Stimulated activated CD8-positive, alpha-beta memory T cell treated with anti-CD3 and anti-CD28 coated beads, Interleukin-4, amount 100 ng/mL, for 4 hours (primary cell): ENCODE measurements at places on chromosomes 2 and 18.

DNA sequence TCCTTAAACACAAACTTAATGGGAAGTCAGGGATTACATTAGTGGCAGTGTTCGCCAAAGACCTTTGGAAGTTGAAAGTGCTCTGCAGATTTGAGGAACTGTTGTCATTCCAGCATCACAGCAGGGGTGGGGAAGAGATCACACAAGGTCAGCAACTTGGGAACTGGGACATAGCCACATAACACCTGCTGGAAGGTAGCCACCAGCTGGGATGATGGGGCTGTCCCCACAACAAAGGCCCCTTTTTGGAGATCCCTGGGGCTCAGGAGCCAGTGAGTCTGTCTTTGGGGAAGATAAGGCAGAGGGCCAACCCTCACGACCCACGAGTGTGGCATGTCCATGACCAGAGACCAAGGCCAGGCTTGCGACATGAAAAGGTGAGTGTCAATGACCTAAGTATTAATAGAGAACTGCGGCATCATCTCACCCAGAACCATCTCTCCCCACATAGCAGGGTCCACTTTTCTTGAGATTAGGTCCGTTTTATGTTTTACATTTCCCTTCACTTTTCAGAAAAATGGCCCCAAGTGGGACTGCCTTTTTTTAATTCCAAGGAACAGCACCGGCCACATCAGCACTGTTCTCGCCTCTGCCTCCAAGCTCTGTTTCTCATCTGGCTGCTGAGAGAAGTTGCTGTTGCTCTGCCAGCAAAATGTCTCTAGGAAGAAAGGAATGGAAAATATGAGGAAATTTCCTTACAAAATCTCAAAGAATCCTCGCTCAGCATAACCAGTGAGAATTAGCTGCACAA, 106.9 kb downstream of the GFPT1 start:
- no peak for DNase-seq

GRCh38 chr2:100759901-100760300, 60.0 kb upstream of the NPAS2 start:
- DNase-seq, result no peak

- no peak for DNase-seq
Measured at GRCh38 chr2:152657043-152657442, 60.2 kb downstream of the PRPF40A start.

DNA sequence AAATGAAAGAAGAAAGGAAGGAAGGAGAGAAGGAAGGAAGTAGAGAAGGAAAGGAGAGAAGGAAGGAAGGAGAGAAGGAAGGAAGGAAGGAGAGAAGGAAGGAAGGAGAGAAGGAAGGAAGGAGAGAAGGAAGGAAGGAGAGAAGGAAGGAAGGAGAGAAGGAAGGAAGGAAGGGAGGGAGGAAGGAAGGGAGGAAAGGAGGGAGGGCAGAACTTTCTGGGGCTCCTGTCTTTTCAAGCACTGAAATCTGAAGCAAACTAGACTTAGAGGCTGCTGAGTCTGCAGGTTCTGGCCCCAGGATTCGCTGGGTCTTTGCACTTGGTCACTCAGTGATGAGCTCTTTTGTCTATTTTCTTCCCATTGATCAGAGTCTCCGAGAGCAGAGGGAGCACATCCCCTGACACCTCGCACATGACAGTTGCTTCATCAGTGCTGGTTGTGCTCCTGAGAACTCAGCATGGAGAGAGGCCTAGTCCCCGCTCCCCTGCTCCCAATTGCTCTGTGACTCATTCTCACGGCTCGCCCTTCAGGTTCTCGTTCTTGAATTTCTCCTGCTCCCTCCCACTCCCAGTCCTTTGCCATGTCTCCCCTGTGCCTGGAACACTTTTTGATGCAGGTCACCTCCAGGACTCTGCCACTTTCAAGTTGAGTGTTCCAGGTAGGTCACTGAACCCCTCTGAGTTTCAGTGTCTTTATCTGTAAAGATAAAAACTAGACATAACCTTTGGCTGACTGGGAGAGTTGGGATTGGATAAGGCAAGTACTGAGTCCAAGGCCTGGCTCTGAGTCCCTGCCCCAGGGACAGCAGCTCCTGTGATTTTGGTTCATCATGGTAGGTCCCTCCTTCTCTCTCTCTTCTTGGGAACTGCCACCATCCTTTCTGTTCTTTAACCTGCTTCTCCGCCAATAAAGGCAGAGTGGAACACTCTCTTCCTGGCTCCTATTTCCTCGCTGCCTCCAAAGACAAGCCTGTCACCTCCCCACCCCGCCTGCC, 55.2 kb downstream of the TNP1 start:
- no peak for DNase-seq

DNA sequence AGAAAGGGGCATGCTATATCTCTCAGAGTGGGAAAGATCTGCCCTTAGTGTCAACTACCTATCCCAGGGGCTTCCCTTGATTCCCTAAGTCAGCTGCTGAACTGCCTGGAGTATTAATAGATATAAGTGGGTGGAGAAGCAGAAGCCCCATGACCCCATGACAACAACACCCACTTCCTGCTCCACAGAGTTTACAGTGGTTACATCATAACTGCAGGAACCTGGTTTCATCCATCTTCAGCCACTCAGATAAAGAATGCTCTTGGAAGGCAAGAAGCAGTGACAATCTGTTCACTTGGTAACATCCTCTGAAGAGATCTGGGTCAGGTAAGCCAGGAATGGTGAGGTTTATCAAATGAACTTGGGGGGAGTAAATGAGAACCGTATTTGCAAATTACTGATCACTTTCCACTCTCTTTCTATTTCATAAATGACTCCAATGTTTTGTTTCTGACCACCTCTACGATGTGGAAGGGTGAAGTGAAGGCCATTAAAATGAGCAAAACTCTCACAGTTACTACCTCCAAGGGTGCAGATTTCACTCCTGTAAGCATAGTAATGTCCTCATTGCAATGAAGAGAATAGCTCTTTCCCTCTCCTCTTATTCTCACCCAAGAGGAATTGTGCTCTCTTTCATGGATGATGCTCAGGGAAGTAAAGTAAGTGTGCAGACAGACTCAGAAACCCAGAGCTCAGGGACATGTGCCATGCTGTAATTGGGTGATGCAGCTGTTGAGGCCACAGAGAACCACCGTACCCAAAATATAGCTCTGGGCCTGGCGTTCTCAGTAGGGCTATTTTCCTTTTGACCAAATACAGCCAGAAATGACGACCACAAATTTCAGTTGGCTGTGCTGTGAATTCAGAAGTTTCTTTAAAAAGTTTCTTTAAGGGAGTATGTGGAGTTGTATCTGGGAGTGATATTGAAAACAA, 192.8 kb upstream of the APCDD1 start:
- DNase-seq, result no peak

GRCh38 chr2:65015731-65016130, 26.5 kb downstream of the SLC1A4 start:
- DNase-seq, result no peak

DNA sequence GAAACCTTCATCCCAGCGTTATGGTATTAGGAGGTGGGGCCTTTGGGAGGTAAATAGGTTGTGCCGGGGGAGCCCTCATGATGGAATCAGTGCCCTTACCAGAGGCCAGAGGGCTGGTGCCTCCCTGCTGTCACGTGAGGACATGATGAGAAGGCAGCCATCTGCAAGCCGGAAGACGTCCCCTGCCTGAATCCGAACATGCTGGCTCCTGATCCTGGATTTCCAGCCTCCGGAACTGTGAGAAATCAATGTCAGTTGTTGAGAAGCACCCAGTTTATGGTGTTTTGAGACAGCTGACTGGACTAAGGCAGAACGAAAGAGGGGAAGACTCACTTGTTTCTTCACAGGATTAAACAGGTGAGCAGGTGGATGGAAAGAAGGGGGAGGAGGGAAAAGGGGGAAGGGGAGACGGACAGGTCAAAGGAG, 13.0 kb upstream of the KLF11 start:
- no peak for DNase-seq

DNA sequence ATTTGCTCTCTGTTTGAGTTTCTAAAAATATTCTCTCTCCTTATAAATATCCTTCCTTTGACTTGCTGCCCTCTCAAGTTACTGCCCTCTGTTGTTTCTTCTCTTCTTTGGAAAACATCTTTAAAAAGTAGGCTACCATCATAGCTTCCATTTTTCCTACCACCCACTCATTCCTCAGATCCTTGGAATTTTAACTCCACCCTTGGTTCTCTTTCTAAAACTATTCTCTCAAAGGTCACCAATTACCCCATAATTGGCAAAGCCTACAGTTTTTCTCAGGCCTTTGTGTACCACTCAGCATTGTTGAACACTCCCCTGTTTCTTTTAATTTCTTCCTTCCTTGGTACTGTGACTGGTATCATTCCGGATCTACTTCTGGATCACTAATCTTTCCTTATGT, 43.0 kb upstream of the ITGAV start:
- no peak for DNase-seq

- DNase-seq, result no peak
Measured at GRCh38 chr18:62365420-62365819, 40.3 kb downstream of the TNFRSF11A start.

DNA sequence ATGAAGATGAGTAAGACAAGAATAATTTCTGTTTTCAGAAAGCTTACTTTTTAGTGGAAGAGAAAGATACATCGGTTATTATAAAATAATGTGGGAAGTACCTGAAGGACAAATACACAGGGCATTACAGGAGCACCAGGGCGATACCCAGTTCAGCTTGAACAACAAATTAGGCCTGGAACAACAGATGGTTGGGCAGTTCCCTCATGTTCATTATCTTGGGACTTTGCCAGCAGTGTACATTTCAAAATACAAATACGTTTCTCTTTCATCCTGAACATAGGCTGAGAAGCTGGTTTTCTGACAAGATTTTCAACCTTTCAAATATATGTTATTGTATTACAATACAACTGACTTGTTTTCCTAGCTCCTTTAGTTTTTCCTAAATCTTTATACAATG, 79.6 kb downstream of the TGIF1 start:
- DNase-seq, result no peak

DNA sequence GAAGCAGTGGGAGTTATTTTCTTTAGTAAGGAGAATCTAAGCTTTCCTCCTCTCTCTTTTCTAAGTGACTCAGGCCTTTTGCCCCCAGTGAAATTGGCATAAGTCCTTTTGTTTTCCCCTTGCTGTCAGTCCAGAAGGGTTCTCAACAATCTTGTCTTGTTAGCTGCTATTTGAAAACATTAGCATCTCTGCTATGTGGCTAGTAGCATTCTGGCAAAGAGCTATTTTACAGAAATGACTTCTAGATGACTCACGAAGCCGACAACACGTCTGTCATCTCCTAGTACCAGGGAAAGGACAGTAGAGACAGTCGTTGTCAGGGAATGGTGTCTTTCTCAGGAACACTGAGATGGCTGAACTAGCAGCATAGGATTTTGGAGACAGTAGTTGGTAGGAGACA, 14.7 kb downstream of the SMARCAL1 start:
- no peak for DNase-seq

GRCh38 chr18:48785091-48785614, 165.6 kb downstream of the SMAD7 start:
- no peak for DNase-seq
